ENCODE measurements at places on chromosomes 12 and 14. TPM values are rescaled to one million over a fixed set of nuclear protein-coding genes. Genes with fewer than 3 reads are reported as not detected.

TNFRSF1A gene
- total RNA-seq = 805 TPM

PTPRR gene
- 0.33 TPM for total RNA-seq

MIPOL1 gene
- 3.2 TPM for total RNA-seq

PTHLH gene
- total RNA-seq = 13.2 TPM

RND1 gene
- 5.1 TPM for total RNA-seq
